Activated T-helper 1 cell treated with anti-CD3 and anti-CD28 coated beads, Interleukin-12 subunit alpha, Interleukin-12 subunit beta, Interleukin-2, Interleukin-4 antibody, amounts not matched to agents 30 ng/mL and 10 ng/mL and 1 ng/mL, durations not matched to agents 14 hours and 24 hours and 36 hours (primary cell): ENCODE measurements at places on chromosomes 6 and 20.

DNA sequence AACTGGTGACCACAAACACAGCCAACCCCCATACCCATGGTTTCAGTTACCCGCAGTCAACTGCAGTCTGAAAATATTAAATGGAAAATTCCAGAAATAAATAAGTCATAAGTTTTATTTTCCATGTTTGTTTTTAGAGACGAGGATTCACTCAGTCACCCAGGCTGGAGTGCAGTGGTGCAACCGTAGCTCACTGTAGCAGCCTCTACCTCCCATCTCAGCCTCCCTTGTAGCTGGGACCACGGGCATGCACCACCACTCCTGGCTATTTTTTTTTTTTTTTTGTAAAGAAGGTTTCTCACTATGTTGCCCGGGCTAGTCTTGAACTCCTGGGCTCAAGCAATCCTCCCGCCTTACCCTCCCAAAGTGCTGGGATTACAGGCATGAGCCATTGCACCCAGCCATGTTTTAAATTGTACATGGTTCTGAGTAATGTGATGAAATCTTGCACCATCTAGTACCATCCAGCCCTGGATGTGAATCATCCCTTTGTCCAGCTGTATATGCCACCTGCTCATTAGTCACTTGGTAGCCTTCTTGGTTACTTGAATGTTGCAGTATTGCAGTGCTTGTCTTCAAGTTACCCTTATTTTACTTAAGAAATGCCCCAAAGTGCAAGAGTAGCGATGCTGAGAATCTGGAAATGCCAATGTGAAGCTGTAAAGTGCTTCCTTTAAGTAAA is 14.5 kb downstream of the CSNK2A1 start:
- no peak for DNase-seq

DNA sequence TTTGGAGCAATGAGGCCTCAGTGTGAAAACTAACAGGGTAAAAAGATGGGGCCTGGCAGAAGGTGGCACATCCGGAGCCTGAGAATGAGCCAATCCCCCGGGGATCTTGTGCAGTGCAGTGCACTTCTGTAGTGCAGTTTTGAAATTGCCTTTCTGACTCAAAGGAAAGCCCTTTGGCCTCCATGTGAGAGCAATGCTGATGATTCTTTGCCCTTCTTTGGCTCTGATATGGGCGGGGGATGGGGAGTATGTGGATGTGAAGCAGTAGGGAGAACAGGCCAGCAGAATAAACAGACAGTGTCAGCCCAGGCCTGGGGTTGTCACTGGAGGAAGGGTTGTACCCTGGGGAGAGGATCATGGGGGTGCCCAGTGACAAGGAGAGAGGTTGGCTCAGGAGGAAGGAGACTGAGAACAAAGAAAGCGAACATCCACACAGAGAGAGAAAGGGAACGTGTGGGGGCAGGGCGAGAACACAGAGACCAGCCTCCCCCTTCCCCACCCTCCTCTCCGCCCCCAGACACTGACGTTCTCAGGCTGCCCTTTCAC is 351.2 kb downstream of the CDC5L start:
- no peak for DNase-seq

DNA sequence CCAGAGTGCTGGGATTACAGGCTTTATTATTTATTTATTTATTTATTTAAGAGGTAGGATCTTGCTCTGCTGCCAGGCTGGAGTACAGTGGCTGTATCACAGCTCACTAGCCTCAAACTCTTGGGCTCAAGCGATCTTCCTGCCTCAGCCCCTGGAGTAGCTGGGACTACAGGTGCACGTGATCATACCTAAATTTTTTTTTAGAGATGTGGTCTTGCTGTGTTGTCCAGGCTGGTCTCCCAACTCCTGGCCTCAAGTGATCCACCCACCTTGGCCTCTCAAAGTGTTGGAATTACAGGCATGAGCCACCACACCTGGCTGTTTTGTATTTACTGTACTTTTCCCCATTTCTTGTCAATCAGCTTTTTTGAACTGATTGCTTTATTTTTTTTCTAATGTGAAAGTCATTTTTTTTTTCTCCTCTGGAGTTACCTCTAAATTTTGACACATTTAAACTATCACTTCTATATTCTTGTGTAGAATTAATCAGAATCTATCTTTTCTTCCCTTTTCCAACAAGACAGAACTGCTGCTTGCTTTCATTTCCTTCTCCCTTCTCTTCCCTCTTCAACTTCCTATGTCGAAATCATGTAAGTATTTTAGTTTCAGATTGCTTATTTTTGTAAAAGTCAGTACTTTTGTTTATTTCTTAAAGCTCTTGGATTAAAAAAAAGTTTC is 12.0 kb downstream of the PANK2 start:
- no peak for DNase-seq

DNA sequence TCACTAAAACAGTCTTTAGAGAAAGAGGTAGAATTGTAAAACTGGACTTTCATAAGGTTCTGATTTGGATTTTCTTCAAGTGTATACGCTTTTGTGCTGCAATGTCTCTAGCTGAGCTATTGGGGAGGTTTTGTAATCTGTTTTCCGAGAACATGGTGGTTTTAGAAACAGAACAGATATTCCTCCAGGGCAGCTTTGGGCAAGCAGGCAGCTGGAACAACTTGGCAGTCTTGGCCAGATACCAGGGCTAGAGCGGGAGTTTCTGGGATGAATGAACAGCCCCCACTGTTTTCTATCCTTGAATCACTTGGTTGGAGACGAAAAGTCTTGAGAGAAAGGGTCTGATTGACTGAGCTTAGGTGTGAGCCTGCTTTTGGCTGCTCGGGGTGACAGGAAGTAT is 17.1 kb upstream of the ARMC2 start:
- DNase-seq = no peak

DNA sequence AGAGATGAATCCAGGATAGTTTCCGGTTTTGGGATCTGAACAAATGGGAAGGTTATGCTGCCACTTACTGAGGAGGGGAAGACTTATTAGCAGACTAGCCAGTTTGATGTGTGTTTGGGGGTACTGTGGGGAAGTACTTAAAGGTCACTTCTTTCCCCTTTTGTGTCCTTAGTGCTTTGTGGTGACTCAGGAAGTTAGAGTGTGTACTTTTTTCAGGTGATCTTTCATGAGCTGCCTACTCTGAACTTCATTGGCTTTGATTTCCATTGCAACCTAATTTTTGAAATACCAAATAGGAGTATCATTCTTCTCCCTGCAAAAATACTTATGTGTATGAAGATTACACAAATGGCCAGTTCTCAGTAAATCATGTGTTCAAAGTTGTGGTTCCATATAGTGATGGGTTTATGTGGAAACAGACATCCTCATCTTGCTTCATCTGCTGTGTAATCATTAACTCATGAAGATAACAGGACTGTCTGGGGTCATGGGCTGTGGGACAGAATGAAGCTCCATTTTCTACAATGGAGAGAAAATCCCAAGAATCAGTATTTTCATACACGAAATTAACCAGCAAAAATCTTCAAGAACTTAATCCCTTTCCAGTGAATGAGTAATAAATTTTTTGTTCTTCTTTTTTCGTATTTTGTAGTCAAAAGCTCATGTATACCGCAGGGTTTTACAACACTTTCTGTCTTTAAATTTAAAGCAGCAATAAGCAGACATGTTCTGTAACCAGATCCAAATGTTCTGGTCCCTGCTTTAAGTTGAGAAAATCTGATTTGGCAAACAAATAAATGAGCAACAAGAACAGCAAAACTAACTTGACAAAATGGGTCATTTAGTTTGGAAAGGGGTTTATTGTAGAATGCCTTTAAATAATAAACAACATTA is 272.2 kb upstream of the FLRT3 start:
- no peak for DNase-seq
